ENCODE measurements at places on chromosomes 3 and 15.

GRCh38 chr3:23653647-23654525 lies 151.9 kb upstream of the UBE2E1 start:
- no peak for DNase-seq

GRCh38 chr15:53693729-53694475 lies 65.6 kb downstream of the WDR72 start:
- peak; percentile 32 for DNase-seq

GRCh38 chr3:82157952-82158351 lies 396.5 kb upstream of the GBE1 start:
- DNase-seq = no peak

DNA sequence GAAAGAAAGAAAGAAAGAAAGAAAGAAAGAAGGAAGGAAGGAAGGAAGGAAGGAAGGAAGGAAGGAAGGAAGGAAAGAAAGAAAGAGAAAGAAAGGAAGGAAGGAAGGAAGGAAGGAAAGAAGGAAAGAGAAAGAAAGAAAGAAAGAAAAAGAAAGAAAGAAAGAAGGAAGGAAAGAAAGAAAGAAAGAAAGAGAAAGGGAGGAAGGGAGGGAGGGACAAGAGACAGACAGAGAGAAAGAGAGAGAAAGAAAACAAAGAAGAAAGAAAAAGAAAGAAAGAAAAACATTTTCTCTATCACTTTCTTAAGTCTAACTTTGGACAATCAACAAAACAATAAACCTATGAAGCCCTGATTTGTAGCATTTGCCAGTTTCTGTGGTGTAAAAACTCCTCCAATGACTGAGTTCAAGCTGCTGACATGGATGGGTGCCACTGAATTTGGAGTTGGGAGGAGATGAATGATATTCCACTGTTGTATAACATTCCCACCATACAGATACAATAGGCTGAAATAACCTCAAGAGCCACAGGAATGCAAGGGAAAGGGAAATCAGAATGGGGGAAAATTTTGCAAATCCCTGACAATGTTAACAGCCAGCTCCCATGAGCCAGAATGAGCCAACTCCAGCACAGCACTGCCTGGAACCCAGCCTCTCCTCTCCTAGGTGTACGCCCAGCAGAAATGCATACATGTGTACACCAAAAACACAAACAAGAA lies 15.0 kb upstream of the RTP3 start:
- peak; percentile 13 for DNase-seq

DNA sequence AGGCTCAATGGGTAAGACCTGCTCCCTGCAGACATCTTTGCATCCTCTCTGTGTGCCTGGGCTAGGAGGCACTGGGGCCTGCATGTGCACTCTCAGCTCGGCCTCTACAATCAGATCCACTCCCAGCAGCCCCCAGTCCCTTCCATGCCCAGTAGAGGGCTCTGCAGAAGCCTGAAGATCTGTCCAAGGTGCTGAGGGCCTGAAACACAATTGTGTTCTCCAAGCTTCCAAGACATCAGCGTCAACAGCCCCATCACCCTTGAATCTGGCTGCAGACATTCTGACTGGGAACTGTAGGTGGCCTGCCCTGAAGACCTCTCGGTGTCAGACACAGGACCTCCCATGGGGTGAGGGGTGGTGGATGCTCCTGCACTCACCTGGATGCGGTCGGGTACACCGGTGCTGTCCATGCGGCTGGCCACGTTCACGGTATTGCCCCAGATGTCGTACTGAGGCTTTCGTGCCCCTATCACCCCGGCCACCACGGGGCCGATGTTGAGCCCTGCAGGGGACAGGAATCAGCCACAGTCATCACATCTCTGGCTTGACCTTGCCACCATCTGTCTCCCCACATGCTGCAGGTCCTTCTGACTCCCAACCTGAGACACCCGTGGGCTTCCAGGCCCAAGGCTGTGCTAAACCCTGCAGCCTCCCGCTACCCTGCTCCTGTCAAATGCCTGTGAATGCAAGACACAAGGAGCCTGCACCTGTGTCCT lies 84.7 kb downstream of the SEC22A start:
- DNase-seq = peak; percentile 4

DNA sequence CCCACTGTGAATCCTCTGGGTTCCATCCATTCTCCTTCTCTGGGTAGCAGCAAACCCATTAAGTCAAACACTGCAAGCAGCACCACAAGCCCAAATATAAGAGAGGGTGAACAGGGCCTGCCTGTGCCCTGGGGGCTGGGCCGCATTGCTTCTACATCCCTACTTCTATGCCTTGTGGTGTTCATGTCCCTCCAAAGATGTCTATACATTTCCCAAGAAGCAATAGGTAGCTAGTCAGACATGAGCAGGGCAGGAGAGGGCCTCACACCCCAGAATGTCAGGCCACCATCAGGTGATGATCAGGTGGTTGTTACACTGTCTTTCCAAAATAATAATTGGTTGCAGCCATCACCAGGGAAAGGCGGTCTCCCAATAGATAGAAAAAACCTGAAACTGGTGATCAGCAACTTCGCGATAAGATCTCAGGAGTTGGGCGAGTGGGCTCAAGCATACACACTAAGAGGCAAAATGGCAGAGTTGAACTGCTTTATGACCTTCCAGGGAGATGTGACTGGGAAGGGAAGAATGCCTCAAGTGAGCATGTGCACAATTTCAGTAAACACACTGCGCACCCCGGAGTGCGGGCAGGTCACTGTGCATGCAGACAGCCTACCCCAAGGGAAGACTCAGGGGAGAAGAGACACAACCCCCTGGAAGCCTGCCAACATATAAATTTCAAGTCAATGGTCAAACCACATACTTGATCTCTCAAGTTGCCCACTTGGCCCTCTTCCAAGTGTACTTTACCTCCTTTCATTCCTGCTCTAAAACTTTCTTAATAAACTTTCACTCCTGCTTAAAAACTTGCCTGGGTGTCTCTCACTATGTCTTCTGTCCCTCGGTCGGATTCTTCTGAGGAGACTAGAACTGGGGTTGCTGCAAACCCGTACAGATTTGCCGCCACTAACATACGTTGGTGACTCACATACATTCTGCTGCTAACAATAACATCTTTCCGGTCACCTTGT lies 39.9 kb downstream of the KLF15 start:
- DNase-seq = no peak

GRCh38 chr15:59372352-59373211 lies at the start of gene MYO1E:
TSS of gene MYO1E (minus strand) at chr15:59372871. CDS start at chr15:59372500, 371 bp downstream.
- peak; percentile 96 for DNase-seq

- no peak for DNase-seq
Measured at GRCh38 chr15:73957276-73957675, 31.0 kb downstream of the LOXL1 start.

- DNase-seq = no peak
Measured at GRCh38 chr3:182725372-182726251, 67.7 kb upstream of the ATP11B start.

DNA sequence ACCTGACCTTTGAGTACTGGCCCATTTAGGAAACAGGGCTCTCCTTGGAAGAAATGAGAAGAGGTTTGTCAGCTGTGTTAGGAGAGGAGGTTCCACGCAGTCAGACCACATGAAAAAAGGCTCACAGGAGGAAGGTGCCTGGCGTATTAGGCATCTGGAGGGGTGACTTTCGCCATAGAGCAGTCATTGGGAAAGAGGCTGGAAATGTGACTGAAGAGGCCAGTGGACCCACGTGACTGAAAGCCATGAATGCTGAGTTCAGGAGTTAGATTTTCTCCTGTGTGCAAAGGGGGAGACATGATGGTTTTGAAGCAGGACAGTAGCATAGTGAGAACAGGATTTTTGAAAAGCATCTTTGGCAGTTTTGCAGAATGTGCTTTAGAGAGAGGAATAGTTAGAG lies 29.7 kb upstream of the RNF7 start:
- DNase-seq = no peak

DNA sequence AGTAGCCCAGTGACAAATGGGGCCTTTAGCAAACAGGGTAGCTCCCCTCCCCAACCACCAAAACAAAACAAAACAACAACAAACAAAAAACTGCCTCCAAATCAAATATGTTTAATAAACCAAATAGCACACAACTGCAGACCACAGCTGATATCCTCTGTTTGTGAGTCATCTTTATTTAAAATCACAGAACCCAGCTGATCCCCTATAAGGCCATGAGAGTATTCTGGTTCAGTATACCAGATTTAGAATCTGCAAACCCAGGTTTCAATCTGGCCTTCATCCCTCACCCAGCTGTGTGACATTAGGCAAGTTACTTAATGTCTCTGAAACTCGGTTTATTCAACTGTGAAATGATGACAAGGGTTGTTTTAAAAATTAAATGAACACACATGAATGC lies 124.5 kb downstream of the SUCLG2 start:
- no peak for DNase-seq

DNA sequence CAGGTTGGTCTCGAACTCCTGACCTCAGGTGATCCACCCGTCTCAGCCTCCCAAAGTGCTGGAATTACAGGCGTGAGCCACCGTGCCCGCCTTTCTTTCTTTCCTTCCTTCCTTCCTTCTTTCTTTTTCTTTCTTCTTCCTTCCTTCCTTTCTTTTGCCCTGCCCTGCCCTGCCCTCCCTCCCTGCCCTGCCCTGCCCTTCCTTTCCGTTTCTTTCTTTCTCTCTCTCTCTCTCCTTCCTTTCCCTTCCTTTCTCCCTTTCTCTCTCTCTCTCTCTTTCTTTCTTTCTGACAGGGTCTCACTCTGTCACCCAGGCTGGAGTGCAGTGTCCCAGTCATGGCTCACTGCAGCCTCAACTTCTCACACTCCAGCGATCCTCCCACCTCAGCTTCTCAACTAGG lies 74.6 kb downstream of the UMPS start:
- no peak for DNase-seq

GRCh38 chr3:157916672-157917071 lies 189.5 kb downstream of the SHOX2 start:
- no peak for DNase-seq

DNA sequence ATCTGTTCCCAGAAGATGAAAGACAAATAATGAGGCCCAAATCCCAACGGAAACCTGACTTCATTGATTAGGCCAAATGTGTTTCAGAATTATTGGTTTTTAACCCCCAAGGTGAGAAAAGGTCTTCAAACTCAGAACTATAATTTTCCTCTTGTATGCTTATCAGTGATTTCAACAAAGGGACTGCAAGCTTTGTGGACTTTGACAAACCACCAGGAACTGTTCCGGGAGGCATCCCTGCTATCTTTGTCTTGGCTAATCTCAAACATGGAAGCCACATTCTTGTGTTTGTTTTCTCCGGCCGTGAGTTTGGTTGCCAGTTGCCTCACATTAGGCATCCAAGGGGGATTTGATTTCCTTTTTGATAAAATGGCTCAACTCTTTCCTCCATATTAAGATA lies 19.5 kb downstream of the ARHGEF3 start:
- DNase-seq = no peak

- no peak for DNase-seq
Measured at GRCh38 chr3:108820586-108820985, 2.0 kb upstream of the TRAT1 start.

GRCh38 chr3:117531078-117531767 lies 821.6 kb downstream of the TUSC7 start:
- DNase-seq = no peak

DNA sequence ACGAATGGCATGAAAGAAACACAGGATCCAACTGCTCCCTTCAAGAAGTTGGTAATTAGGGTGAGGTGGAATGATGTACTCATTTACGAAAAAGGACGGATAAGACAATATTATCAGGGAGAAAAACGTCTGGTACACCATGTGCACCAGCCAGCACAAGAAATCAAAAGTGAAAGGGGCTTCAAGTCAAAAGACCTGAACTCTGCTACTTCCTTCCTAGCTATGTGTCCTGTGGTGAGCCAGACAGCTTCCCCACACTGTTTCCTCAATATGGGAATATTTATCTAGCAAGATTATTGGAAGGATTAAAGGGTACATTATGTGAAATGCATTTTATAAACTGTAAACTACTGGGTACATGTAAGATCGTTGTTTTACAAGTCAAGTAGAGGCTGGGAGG lies 33.9 kb downstream of the RAB27A start:
- no peak for DNase-seq

DNA sequence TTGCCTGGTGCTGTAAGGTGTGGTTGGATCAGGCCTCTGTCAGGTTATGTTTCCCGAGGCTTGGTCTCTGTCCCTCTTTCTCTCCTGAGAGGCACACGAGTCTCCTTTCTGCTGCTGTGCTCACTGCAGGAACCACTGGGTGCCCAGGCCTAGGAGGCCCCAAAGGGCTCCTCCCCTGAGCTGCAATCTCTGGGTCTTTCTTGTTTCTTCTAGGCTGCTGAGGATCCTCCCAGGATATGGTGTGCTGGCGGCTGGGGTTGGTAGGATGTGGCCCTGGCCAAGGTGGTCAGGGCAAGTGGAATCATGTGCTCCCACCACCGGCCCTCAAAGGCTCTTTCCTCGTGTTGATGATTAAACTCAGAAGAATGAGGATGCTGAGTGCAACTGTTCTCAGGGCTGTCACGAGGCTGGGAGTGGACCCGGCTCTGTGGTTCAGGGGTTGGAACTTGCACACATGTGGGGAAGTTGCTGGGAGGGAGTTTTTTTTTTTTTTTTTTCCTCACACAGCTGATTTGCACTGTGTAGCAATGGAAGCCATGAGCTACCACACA lies 43.6 kb upstream of the CTSH start:
- no peak for DNase-seq

- DNase-seq = no peak
Measured at GRCh38 chr3:194078045-194078821, 57.7 kb upstream of the HES1 start.

GRCh38 chr3:166283840-166284239 lies 446.6 kb upstream of the BCHE start:
- DNase-seq = peak; percentile 46

- no peak for DNase-seq
Measured at GRCh38 chr15:46714950-46715349, 1002.4 kb upstream of the SEMA6D start.

DNA sequence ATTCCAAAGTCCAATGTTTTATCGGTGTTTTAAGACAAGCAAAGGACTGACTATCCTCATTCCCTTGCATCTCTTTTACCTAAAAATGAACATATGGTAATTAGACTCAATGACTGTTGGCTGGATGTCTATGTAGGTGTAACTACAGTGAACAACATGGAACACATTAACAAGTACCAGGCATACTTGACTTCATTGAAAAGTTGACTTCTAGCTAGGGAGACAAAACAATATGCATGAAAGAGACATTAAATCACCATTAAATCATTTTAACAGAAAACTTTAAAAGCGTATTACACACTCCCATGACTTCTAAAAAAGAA lies 34.3 kb upstream of the ANPEP start:
- no peak for DNase-seq

DNA sequence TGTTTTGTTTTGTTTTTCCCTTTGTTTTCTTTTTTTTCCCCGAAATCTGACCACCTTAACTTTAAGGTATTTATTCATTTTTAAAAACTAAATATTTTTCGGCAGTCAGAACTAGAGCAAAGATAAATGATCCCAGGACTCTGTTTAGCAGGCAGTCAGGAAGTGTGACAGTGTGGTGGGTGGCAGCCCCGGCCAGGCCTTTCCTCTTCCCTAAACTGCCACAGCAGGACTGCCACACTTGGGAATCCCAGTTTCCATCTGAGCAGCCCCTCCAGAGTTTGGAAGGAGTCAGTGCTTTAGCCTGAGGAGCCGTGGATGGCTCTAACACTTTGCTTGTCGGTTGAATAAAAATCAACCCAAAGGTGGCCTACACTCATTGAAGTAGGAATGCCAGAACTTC lies 6.9 kb downstream of the CCRL2 start:
- no peak for DNase-seq

Measured in forelimb muscle (tissue), 1 donor.